HT-29 (cell line): ENCODE measurements at places on chromosomes 7 and 10. TPM values are rescaled to one million over a fixed set of nuclear protein-coding genes. Genes with fewer than 3 reads are reported as not detected.

GRCh38 chr10:68223535-68224165, 8.3 kb downstream of the ATOH7 start:
- peak; percentile 18 for DNase-seq

The TSPAN13 gene
- 25.9 and 33.8 TPM in 2 replicates for total RNA-seq

The CCDC136 gene
- not detected in 2 replicates for total RNA-seq

GRCh38 chr7:138863931-138864330, 65.9 kb upstream of the ATP6V0A4 start:
- DNase-seq = no peak

DNA sequence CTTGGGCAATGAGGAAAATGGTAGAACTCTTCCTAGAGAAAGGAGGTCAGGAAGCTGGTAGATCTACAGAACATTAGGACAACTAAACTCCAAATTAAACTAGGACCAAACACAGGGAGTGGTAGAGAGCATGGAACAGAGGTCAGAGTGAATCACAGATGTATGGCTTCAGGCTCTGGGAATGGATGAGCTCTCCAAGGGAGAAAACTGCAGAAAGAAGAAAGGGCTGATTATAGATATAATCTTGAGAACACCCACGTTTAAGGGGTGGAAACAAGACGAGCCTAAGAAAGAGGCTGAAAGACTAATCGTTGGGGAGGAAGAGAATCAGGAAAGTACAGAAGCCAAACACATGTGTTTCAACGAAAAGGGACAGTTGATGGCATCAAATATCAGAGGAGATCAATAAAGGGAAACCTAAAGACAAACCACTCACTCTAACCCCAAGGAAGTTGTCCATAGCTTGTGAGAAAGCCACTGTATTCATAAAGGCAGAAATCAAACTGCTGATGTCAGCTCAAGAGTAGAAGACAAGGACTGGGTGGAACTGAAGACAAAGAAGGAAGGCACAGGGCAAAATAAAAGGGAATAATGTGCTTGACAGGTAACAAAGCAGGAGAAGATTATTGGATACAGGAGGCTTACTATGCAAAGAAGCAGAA, 41.4 kb downstream of the NUDCD3 start:
- DNase-seq = no peak

The ANKRD16 gene
- 8.7 and 12.7 TPM in 2 replicates for total RNA-seq

DNA sequence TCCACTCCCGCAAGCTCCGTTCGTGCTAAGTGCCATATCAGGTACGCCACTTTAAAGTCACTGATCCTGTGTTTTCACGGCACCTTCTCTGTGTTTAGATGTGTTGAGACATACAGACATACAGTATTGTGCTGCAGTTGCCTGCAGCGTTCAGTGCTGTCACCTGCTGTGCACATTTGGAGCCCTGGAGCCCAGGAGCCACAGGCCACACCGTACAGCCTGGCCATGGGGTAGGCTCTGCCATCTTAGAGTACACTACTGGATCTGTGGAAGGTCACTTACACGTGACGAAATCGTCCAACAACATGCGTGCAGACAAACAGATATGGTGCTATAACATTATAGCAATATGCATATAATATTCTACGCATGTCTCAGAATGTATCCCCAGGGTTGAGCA, 111.3 kb downstream of the ELFN1 start:
- no peak for DNase-seq

GRCh38 chr10:116240157-116240950, 32.7 kb downstream of the GFRA1 start:
- DNase-seq = no peak
